ENCODE measurements at places on chromosomes 1 and 21.
A peak's percentile ranks its signal among the peaks of the same experiment; 100 is the strongest.

- no peak for DNase-seq
These were observed 54.3 kb upstream of the DIPK1A start for GRCh38 chr1:93015590-93015989.

- peak; percentile 61 for DNase-seq
These were observed 937 bp downstream of the CD48 start for GRCh38 chr1:160710517-160711252.

GRCh38 chr1:40955266-40955665, 24.2 kb upstream of the CTPS1 start:
- DNase-seq, result no peak

DNA sequence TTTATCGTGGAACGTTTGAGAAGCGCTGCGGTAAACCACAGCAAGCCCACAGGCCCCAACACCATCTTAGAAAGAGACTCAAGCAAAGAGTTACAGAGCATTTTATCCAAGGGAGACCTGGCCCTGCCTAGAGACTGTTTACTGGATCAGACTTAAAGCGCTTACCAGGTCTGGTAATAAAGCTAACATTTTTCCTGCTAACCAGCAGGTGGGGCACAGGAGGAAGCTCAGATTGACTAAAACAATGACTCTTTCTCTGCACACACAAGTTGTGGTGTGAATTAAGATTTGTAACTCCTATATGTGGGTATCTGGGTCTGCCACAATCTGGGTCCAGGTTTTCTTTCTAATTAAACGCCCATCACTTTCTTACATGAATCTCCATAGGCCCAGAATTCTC, 136.5 kb upstream of the ETS2 start:
- peak; percentile 50 for DNase-seq

DNA sequence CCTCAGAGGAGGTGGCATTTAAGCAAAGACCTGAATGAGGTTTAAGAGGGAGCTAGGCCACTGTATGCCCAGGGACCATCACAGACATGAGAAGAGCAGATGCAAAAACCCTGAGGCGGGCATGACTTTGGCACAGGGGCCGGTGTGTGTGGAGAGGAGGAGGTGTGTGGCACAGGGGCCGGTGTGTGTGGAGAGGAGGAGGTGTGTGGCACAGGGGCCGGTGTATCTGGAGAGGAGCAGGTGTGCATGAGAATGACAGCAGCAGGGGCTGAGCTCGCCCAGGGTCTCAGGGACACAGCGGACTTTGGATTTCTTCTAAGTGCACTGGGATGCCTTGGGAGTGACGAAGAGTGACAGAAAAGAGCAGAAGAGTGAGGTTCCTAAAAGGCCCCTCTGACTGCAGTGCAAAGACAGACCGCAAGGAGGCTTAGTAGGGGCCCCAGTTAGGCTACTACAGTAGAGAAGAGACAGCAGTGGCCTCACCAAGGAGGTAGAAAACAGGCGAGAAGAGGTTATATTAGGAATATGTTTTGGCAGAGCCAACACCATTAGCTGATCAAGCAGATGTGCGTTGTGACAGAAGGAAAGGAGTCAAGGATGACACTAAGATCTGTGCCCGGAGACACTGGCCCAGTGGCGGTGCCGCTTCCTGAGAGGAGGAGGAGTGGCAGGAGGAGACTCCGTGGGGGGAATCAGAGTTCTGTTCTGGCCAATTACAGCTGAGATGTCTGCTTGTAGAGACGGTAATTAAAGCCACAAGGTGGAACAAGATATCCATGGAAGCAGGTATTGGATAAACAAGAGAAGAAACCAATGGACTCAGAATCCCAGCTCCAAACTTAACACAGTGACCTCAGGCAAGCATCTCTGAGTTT, 18.4 kb downstream of the ZBTB17 start:
- no peak for DNase-seq

DNA sequence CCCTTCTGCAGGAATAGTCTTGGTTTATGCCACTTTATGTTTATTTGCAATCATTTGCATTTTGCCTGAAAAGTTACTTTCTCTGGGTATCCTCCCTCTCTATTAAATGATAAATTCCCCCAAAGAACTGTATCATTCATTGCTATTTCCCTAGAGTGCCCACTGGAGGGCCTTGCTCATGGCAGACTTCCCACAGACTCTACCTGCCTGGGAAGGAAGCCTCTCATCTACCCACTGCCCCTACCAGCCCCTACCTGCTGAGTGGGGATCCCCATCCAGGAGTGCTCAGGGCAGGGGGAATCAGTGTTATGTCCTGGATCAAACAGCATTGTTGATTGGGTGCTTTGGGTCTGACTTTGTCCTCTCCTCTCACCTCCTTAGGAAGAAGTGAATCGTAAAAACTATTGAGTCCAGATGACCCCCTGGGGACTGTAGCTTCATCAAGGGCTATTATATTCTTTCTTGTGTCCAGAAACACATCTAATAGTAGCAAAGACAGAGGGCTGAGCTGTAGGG, 6.8 kb upstream of the LRRN2 start:
- no peak for DNase-seq

DNA sequence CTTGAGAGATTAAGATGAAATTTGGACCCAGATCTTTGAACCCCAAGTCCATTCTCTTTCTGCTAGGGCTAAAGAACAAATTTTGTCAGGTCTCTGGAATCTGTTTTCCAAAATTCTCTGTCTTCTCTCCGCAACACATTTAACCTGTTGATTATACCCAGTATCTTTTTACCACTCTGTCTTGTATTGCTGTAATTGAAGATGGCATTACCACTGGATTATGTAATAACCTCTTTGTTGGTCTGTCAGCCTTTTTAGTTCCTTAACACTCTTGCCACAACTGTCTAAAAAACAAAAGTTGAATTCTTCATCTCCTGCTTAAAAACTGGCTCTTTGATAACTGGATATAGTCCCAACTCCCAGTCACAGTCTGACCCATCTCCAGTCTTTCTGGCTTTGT, 3.0 kb downstream of the SRP9 start:
- DNase-seq, result no peak

DNA sequence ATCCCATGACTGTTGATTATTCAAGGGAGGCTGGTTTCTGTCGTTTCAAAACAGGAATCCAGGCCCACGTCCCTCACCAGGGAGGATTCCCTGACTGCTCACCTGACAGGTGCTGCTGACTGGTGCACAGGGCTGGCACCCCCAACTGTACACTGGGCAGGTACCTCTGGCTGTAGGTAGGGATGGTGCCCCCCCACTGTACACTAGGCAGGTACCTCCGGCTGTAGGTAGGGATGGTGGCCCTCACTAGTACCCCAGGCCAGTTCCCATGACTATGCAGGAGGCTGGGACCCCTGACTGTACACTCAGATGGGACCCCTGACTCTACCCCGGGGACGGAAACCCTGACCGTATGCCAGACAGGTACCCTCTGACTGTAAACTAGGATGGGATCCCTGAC, 33.6 kb upstream of the PDE9A start:
- DNase-seq, result no peak

DNA sequence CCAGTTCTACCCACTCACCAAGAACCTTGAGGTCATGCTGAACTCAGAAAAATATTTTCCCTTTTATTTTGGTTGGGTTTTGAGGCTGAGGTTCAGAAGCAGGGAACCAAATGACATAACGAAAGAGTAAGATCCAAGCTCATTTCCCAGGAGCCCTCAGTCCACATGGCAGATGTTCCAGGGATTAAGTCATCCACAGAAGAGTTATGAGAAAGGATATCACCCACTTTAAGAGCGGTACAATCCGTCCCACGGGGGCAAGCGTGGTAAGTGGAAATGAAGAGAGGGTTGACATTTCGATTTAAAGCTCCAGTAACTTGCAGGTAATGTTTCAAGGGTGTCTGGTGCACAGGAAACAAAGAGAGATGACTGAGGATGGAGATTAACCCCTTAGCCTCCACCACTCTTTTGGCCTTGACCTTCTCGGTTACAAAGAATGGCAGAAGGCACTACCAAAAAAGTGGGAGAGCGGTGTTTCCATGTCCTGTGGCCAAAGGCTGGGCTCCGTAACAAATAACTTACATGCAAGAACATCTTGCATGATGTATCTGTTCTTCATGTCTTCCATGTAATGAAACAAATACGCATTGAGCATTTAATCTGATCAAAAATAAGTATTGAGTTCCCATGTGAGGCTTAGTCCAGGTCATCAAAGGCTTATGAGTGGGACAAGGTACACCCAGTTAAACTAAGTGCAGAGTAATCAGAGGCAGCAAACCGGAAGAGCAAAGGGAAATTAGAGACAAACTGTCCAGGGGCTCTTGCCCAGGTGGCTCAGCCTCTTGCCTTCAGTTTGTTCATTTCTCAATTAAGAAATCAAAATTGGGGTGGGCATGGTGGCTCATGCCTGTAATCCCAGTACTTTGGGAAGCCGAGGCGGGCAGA, 241.4 kb downstream of the TOMM20 start:
- no peak for DNase-seq

GRCh38 chr1:65704318-65704717, 88.4 kb upstream of the PDE4B start:
- peak; percentile 5 for DNase-seq

DNA sequence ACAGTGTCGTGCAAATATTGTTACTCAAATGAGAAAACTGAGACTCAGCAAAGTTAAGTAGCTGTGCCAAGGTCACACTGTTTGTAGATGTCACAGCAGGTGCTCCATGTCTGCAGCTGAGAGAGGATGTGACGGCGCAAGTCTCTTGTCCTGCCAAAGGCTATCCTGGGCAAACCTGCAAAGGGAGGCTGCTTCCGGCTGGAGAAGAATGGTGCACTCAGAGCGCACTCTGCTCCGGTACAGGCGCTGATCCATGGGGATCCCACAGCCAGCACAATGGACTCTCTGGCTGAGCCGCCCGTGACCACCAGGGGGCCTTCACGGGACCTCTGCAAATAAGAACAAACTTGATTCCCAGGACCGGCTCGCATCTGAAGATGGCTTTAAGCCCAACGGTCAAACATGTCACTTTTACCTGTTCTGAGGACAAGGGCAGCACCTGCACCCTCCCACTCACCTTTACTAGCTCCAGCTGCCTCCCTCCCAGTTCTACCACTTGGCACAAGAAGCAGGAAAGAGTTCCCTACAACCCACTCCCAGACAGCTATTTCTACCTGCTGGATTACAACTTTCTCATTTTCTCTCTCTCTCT, 21.9 kb downstream of the RD3 start:
- peak; percentile 55 for DNase-seq

DNA sequence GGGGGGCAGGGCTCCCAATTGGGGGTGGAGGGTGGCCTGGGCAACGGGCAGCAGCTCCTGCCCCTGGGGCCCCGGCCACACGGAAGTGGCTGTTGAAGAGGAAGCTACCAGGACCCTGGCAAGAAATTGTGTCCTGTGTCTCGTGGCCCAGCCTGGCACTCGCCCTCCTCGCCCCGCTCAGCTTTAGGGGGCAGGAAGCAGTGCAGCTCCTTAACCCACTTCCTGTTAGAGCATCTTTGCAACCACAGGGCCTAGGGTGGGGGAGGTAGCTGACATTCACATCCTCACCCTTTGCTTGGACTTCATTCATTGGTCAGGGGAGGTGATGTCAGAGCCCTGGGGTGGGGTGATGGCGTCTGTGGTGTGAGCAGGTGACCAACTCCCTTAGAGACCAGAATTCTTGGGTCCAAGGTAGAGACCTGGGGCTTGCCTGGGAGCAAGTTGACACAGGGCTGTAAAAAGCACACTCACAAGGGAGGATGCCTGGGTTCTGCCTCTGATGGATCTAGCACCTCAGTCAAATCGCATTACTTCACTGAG, at the start of gene ARHGAP30:
ARHGAP30 (minus strand) TSS at position 161 of the 540 bp plus-strand sequence. CDS start 267 bp downstream, outside the sequence.
- peak; percentile 96 for DNase-seq

DNA sequence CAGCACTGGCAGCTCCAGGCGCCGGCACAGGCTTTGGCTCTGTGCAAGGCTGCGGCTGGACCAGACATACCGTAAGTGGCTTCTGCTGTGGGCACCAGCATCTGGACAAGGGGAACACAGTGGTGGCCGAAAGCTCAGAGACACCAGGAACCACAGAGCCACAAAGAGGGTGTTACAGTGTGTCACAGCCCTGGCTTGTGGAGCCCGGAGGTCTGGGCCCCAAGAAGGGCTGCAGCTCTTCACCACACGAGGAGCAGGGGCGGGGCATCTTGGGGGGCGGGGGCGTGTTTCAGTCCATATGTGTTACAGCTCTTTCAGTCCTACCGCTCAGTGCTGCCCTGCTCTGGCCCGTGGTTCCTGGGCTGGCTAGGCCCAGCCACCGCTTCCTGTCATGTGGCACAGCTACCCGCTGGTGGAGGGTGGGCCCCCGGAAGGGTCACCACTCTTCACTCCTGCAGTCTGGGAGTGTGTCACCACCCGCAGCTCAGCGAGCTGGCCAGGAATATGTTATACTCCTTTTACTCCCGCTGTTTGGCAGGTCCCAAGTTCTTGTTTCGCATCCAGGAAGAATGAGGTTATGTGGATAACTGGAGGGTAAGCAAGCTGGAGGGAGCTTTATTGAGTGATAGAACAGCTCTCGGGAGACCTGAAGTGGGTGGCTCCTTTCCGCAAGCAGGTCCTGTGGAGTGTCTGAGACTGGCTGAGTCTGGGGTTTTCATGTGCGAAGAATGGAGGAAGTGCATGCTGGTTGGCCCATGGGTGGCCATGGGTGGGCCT, 3.3 kb upstream of the LSM10 start:
- no peak for DNase-seq

Measured in NAMALWA (cell line).